ENCODE measurements at places on chromosomes 1 and 21.

DNA sequence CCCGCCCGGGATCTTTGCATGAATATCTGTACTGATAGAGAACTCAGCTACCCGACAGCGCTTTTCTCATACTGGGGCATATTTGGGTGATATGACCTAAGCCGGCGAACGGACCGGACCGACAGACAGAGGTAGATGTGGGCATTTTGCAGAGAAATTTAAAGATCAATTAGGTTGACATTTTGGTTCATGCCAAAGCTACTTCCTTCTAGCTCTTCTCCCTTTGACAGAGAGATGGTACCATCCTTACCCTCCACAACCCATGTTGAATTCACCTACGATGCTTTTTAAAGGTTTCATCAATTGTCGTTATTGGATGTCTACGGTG, 459 bp downstream of the ARV1 start:
- DNase-seq, result no peak

DNA sequence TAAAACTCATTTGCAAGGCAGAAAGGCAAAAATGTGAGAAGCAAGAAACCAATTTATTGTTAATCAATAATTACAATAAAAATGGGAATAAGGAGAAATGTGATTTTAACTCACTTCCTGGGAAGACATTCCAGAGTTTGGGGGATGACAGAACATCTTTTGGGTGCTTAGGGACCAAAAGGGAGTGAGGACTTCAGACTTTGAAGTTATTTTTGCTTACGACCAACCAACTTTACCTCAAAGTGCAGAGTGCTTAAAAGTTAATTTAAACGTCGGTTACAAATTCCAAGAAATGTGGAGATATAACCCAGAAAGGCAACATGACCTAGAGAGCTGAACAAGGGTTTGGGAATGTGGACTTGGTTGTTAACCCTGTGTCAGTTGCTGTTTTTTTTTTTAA, 234.5 kb upstream of the C1orf105 start:
- no peak for DNase-seq

DNA sequence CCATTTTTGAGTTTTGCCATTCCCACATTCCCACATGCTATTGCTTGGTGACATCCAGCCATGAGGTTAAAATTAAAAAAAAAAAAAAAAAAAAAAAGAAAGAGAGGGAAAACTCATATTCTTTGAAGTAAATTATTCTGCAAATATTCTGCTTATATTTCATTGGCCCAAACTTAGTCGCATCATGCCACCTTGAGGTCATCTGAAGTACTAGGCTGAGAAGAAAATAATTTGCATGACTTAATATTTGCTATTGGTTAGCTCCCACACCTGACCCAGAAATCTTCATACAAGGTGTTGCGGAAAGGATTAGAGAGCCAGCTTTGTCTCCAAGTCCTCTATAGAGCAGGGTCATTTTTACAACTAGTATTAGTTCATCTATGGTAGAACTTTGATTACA, 2206.0 kb downstream of the MRPL39 start:
- DNase-seq, result peak; percentile 2

- no peak for DNase-seq
These were observed 975.2 kb upstream of the B3GALT2 start for GRCh38 chr1:194161591-194161990.

DNA sequence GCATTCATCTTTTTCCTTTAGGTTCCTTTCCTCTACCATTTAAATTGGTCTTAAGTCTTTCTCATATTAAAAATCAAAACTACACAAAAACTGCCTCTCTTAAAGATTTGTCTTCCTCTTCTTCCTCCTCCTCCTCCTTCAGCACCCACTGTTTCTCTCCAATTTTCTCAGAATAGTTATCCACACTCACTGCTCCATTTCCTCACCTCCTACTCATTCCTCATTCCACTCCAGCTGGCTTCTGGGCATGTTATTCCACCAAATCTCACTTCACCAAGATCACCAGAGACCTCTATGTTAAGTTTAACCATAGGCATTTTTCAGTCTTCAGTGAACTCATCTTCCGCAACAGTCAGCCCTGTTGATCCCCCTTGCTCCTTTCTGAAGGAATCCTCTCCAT, 173.7 kb downstream of the SLC35F3 start:
- DNase-seq, result no peak

DNA sequence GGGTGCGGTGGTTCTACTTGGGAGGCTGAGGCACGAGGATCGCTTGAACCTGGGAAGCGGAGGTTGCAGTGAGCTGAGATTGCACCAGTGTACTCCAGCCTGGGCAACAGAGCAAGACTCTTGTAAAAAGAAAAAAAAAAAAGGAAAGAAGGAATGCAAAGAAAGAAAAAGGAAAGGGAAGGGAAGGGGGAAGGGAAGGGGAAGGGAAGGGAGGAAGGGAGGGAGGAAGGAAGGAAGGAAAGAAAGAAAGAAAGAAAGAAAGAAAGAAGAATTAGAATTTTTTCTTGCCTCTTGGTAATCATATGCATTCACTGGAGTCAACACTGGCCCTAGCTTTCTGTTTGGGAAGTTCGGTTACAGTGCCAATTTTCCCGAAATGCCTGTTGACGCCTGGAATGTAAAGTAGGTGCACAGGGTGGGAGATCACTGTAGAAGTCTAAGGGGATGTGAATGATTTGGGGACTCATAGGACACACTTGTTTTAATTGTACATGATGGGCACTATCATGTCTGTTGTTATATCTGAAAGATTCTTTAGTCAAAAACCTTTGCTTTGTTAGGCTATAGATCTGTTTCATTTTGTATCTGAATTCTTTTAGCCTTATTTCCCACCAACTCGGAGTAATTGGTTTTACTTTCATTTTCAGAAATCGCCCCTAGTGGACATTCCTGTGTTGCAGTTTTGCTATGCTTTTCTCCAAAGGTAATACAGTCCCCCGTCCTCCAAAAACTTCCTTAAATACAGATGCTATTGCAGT, 59.8 kb upstream of the MORC3 start:
- peak; percentile 38 for DNase-seq

- no peak for DNase-seq
These were observed 11.8 kb upstream of the FASLG start for GRCh38 chr1:172647110-172647564.

GRCh38 chr1:82064691-82065090, 264.0 kb downstream of the ADGRL2 start:
- no peak for DNase-seq

DNA sequence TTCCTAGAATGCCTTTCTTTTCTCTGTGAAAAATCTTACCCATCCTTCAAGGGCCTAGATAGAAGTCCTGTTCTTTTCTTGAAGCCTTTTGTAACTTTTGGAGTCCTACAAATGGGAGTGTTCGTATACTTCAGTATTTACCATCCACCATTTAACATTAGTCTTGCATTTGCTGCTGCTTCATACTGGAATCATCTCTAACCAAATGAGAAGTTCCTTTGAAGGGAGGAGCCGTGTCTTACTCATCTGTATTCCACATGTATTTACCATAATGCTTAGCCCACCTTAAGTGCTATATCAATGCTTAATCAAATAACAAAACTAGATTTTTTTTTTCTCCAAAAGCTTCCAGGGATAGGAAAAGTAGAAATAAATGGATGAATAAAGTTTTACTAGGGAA, 7.1 kb downstream of the PRDX6 start:
- no peak for DNase-seq

- no peak for DNase-seq
These were observed 19.1 kb upstream of the NCF2 start for GRCh38 chr1:183609313-183609712.

DNA sequence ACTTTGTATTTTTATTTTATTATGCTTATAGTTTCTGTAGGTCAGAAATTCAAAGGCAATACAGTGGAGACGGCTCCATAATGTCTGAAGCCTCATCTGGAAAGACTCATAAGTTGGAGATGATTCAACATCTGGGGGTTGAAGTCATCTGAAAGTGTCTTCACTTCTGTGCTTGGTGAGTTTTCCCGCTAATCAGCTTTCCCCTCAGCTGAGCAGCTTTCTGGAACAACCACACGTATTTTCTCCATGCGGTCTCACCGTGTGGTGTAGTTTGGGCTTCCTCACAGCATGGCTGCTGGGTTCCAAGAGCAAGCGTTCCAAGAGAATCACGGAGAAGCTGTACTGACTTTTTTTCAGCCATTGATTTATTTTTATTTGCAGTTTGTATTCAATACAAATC, 7.6 kb upstream of the DDI2 start:
- DNase-seq, result no peak

- no peak for DNase-seq
These were observed 264.8 kb downstream of the PRDM2 start for GRCh38 chr1:13964768-13965167.

- DNase-seq, result no peak
These were observed 14.1 kb downstream of the TTC39A start for GRCh38 chr1:51316113-51316845.

DNA sequence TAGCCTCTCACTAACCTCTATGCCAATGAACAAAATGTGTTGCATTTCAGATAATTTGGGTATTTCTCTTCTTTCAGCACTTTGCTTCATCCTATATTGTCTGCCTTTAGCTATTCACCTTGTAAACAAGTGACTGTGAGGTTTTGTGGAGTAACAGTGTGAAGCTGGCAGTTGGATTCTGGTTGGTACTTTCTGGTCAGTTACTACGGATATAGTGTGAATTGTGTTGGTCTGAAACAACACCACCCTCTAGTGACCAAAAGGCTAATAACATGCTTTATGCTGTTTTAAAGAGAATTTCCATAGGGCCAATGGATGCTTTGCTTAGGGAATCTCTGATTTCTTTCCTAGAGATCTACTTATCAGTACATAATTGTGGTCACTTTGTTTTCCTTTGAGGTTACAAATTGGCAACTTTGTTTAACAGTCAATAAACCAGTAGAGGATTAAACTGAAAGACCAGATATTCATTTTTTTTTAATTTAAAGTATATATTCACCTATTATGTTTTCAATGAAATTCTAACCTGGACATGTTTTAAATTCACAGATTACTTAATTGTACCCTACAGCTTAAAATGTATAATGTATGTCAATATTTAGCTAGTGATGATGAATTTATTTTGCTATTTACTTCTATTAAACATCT, 2.5 kb upstream of the PTGER3 start:
- peak; percentile 60 for DNase-seq

GRCh38 chr1:96808191-96808590, 86.6 kb downstream of the PTBP2 start:
- DNase-seq, result no peak

- no peak for DNase-seq
These were observed 29.5 kb downstream of the TFF3 start for GRCh38 chr21:42285569-42286245.

DNA sequence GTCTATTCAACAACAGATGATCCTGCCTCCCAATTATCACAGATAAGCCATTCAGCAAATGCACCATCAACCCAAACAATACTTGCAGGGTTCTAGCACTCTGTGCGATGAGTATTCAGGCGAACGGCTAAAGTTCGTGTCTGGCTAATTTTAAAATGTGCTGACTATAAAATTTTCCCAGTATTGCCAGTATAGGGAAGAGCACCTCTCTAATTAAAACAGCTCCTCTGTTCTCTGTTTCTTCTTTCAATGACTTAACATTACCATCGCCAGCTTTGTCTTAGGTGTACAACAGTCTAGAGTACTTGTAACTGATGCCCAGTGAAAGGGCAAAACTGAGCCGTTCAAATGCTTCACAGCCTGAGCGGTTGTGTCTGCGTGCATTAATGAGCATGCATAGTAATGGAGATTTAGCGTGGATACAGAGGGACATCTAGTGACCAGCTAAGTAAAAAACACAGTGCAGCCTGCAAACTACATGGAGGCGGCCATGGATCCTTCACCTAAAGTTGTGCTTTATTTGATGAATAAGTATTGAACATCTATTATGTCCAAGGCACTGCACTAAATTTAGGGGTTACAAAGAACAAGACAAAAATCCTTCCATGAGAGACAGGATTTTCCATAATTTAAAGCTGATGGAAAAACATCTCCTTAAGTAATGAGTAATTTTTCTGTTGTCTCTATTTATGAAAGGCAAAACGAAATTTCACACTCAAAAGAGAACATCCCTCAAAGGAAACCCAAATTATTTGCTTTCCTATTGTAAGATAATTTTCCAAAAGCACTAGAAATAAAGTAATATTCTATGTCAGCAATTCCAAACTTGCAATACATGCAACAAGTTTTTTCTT, 120.0 kb downstream of the SETD4 start:
- peak; percentile 38 for DNase-seq

- DNase-seq, result no peak
These were observed 25.2 kb downstream of the HTR6 start for GRCh38 chr1:19689856-19690255.

DNA sequence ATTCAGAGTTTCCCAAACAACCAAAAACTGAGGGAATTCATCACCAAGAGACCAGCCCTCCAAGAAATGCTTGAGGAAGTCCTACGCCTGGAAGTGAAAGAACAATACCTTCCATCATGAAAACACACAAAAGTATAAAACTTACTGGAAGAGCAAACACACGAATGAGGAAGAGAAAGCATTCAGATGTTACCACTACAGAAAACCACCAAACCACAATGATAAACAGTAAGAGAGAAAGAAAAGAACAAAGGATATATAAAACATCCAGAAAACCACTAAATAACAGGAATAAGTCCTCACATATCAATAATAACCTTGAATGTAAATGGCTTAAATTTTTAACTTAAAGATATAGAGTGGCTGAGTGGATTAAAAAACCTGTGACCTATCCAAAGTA, 58.5 kb upstream of the BCL10 start:
- no peak for DNase-seq

GRCh38 chr1:233406994-233407631, 79.6 kb downstream of the MAP3K21 start:
- no peak for DNase-seq

- DNase-seq, result peak; percentile 73
These were observed 260.5 kb downstream of the PRDM2 start for GRCh38 chr1:13960375-13960987.

GRCh38 chr1:34590211-34590623, 164.6 kb upstream of the GJB5 start:
- DNase-seq, result no peak

GRCh38 chr1:244414543-244414942, 37.2 kb downstream of the ADSS2 start:
- DNase-seq, result no peak

DNA sequence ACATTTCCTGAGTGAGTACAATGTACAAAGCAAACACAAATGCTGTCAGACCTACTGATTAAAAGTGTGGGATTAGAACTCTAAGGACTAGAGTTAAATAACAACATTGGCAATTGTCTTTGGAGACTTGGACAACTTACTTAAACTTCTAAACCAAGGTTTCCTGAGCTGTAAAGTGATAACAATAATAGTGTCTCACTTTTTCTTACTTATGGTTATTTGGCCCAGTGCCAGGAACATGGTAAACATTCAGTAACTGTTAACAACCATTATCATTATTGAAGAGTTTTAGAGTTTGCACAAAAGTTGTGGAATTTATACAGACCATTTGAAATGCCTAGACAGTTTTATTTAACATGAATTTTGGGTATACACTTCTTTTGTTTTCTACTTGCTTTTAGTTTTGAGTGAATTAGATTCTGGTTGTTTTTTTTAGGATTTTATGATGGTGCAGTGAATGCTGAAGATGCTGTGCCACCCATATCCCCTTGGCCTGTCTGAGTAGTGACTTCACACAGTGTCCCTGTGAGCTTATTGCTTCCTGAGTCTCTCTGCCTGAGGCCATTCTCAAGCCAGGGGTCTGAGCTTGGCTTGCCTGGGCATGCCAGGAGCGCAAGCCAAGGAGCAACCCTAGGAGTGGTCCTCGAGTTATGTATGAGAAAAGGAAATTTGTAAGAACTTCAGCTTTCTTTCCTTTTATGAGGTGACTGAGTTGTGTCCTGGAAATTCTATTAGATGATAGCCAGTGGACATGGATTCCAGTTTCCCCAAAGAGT, 932.8 kb downstream of the TTLL7 start:
- no peak for DNase-seq

All from Panc1 (cell line).